ENCODE measurements at places on chromosomes 3 and 15.

GRCh38 chr15:67865331-67865730 is 25.5 kb upstream of the RNU6-1 start:
- DNase-seq, result no peak

DNA sequence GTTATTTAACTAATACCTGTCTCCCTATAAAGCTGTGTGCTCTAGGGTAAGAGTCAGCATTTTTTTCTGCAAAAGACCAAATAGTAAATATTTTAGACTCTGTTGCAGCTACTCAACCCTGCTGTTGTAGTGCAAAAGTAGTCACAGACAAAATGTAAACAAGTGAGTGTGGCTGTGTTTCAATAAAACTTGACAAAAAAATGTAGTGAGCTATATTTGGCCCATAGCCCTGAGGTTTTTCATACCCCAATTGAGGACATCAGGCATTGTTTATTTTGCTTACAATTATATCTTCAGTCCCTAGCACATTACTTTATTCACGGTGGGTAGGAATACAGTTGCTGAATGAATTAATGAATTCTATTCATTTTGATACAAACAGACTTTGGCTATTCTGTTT is 58.7 kb upstream of the TBC1D5 start:
- DNase-seq, result no peak

- DNase-seq, result no peak
Measured at GRCh38 chr3:15216501-15216900, 10.5 kb downstream of the CAPN7 start.

- no peak for DNase-seq
Measured at GRCh38 chr3:165346503-165346902, 150.3 kb upstream of the SLITRK3 start.

DNA sequence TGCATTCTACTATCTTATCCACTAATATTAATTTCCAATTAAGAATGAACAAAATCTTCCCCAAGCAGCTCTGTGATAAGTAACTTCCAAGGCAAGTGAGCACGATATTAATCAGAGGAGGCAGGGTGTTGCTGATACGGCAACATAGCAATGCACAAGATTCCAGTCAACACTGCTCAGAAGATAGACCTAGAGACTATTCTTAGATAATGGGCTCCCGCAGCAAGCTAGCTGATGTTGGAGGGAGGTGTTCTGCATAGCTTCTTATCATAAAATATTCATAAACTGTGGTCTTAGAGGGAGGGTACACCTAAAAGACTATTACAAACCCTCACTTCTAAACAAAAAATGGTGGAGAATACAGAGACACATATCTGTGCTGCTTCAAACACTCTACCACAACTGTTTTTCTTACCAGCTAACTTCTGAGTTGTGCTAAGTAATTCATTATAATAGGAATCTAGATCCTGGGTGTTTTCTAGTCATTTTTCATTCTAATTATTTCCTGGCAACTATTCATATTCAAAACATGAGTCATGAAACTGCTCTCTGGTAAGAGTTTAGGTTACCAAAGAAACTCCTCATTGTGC is 382.0 kb upstream of the SOX14 start:
- DNase-seq, result no peak

DNA sequence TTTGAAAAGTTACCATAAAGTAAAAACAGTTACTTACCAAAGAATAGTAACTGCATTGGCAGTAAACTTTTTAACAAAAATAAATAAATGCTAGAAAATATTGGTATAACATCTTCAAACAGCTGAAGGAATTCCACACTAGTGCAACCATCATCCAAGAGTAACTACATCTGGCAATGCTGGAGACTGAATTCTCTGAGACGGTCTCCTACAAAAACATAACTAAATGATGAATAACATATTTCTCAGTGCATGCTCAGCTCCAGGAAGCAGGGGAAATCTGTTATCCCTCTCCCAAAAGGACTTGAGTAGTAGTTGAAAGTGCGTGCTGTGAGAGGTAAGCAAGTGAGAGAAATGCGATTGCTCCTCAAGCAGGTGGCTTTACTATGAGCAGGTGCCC is 526.8 kb upstream of the CCDC54 start:
- no peak for DNase-seq

- DNase-seq, result no peak
Measured at GRCh38 chr3:25396686-25397085, 31.4 kb upstream of the RARB start.

DNA sequence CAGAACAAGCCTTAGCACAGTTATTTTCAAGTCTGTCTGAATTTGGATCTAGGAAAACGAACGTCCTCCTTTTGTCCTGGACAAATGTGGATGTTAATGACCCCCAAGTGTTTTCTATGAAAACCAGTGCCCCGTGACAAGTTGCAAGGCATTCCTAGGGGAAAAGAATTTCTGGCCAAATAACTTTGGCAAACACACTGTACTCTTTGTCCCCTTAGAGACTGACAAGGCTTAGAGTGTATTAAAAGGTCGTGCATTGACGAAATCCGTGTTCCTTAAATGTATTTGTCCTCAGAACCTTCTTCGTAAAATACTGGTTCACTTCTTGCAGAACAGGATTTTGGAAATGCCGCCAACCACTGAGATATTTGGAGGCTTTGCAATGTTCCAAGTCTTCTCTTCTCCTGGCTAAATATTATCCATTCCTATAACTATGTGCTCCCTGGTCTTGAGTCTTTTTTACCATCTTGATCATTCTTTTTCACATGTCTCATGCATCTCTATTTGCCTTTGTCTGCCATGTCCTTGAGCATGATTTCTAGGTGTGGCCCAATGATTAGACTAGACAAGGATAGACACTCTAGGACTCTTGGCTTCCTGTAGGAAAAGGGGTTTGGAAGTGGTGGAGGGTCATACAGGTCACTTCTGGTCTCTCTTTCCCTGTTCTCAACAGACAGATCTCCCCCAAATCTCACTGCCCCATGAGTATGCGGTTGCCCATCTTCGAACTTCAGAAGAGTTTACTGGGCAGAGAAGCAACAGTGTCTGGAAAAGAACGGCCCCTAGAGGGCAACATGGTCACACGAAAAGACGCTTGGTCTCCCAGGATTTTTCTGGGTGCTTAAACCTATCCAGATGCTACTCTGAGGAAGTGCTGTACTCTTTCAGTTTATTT is 117.5 kb downstream of the EDEM1 start:
- peak; percentile 26 for DNase-seq

- DNase-seq, result no peak
Measured at GRCh38 chr15:58352026-58352929, 79.5 kb upstream of the LIPC start.

DNA sequence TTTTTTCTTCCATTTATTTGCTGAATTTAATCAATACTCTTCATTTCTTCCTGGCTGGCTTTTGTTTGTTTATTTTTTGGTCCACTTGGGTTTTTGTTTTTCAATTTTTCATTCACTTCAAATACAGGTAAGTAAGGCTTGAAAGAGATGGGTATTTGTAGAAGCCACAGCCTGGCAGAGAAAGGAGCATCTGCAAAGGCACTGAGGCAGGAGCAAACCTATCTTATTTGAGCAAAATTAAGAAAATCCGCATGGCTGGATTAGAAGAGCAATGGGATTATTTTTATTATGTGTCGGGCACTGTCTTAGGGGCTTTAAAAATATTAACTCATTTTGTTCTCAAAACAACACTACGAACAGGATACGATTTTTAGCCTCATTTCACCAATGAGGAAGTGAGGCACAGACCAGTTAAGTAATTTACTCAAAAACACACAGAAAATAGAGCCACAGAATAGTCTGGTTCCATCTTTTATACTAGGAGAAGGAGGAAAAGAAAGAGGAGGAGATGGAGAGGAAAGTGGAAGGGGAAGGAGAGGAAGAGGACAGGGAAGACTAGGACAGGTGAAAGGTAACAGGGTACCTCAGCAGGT is 35.1 kb upstream of the CCDC80 start:
- no peak for DNase-seq

DNA sequence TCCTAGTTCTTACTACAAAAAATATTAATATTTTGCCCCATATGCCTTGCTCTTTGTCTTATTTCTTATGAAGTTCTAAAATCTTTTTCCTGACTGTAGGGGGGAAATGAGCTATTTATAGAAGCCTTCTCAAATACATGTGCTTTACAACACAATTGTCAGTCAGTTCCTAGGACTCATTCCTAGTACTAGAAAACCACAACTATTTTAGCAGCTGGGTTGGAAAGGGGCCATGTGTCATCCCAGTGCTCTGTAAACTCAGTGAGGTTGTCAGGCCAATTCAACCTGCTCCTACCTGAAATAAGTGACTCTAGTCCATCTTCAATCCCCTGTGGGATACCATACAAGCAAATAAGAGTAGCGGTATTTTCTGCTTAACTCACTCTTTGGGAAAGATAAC is 153.8 kb downstream of the ULK4 start:
- no peak for DNase-seq

GRCh38 chr15:86362555-86362954 is 282.9 kb downstream of the AGBL1 start:
- no peak for DNase-seq

- DNase-seq, result no peak
Measured at GRCh38 chr3:124701687-124702086, 28.6 kb upstream of the UMPS start.

DNA sequence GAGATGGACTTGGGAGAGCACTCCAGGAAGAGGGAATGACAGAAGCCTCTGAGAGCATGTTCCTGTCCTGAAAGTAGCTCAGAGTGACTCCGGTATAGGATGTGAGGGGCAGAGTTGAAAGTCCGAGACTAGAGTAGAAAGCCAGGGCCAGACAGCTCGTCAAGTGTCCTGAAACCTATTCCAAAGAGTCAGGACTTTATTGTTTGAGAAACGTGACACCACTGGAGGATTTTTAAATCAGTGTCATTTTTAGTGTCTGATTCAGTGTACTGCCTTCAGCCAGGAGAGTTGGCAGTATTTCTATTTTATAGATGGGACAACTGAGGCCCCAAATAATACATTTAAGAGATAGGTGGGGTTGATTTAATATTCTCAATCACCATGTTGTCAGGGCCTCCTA is 1.6 kb upstream of the RBMS3 start:
- DNase-seq, result no peak

- no peak for DNase-seq
Measured at GRCh38 chr15:68599560-68600071, 20.8 kb downstream of the CORO2B start.

DNA sequence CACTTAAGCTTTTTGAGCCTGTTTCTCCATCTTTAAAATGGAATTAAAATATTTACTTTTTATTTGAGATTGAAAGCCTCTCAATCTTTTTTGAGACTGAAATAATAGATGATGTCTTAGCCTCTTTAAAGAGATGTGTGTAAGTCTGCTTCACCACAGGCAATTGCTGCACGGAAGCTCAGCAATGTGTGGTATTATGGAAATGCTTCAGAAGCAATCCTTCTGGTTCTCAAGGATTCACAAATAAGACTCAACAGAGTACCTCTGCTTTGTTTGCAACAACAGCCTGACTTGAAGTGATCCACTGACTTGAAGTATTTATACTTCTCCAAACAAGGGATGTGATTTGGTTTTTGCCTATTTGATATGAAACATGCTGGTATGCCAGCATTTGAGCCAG is 332.0 kb upstream of the RASGRP1 start:
- DNase-seq, result no peak

- no peak for DNase-seq
Measured at GRCh38 chr3:18069568-18069967, 327.1 kb upstream of the TBC1D5 start.

GRCh38 chr15:68674975-68675374 is 96.2 kb downstream of the CORO2B start:
- no peak for DNase-seq

DNA sequence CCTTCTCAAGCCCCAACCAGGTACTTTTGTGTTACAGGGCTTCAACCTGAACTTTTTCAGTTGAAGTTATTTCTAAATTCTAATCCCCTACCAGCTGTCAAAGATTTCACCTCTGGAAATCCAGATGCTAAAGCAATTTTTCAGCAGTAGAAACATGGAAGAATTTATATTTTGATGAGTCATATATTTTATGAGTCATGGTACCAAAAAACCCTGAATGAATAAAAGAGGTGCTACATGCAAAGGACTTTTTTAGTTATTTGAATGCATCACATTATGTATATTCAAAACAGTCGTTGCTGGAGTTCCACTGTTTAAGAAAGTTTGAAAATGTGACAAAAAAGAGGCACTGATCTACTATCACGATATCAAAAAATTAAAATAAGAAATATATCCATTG is 96.0 kb upstream of the ZNF385D start:
- no peak for DNase-seq

DNA sequence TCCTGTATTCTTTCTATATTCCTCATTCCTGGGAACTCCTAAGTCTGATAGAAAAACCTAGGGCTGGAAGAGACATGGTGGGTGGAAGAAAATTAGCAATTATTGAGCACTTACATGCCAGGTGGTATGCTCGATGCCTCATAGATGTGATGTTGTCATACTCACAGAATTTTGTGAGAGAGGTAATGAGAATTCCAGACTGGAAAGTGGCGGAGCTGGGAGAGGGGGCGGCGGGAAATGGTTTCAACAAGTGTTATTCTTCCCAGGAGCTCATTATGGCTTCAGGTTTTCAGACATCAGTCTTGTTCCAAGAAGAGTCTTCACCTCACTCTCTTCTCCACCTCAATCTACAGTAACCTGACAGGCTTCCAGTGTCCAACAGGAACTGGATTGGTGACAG is 16.2 kb downstream of the TIMP4 start:
- DNase-seq, result no peak

DNA sequence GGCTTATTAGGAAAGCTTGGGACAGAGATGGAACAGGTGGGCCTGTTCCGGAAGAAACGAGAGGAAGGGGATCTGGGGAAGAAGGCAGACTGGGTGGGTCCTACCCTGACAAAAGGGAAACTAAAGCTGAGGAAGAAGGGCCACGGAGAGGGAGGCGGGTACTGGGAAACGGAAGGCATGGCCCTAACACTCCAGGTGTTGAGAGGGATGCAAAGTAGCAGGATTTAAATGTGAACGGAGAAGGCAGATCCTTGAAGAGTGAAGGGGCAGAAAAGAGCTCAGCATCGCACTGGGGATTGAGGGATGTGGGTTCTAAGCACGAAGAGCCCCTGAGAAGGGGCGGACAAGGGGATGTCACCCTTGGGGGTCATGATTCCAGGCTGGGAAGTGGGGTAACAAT is 735 bp downstream of the STIMATE start:
- DNase-seq, result no peak

DNA sequence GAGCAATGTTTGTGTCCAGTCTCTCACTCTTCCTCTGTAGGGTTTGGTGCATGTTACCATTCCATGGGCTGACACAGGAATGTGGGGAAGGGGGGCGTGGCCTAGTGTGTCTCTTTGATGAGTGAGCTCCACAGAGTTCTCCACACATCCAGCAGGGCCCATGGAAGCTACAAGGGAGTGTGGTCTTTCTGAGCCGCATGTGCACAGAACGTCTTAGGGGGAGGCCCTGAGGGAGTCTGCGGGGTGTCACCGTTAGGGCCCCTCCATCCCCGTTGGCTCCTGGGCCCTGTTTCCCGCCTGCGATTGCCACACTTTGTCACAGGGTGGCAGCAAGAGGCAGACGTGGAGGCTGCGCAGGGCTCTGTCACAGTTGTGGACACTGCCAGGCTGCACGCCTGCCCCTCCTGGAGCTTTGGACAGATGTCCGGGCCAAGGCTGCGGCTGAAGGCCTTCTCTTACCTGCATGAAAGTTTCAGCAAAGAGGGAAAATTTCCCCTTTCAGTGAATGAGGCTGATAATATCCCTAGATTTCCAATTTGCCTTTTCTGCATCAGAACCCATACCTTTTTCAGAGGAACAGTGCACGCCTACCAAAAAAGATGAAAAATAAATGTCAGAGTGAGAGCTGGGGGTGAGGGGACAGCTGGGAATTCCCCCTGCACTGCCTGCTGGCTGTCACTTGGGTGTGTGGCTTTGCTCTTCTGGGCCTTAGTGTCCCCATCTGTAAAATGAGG is 24.3 kb downstream of the CACNA2D3 start:
- no peak for DNase-seq

- DNase-seq, result no peak
Measured at GRCh38 chr3:170493712-170494182, 75.1 kb downstream of the CLDN11 start.

GRCh38 chr15:78216276-78217104 is 17.9 kb downstream of the ACSBG1 start:
- DNase-seq, result no peak

Data from CD4-positive, alpha-beta T cell treated with Interleukin-6 for 4 hours (primary cell).